ENCODE measurements at places on chromosomes 4 and X.

GRCh38 chrX:42195506-42195905 is 272.2 kb upstream of the CASK start:
- no peak for DNase-seq

DNA sequence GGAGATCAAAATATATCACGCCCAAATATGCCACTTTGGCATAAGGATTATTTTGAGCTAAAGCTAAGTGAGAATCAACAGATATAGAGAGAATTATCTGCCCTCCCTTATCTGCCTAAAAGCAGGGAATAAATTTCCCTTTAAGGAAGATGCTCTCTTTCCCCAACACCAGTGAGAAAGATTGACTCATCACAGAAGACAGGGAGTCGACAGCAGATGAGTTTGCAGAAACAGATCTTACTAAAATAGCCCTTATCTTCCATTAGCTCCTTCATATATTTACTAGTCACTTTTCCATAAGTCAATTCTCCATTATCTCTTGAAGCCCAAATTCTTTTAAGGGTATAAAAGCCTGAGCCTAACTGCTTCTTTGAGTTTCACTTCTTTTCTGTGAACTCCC is 156.6 kb downstream of the CAMK2D start:
- DNase-seq = no peak

- DNase-seq = no peak
Observed at GRCh38 chr4:162475246-162475645, 311.4 kb upstream of the FSTL5 start.

DNA sequence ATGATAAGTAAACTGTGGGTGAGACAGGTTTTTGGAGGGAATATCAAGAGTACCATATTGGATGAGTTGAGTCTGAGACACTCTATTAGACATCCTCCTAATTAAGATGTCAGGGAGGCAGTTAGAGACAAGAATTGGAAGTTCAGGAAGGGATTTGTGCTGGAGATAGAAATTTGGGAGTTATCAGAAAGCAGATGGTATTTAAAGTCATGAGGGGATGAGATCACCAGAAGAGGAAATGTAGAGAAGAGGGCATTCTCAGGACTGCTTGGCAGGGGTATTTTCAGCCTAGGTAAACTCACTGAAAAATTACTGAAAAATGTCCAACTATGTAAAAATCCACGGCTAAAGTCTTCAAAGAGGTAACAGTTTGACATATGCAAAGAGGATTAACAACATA is 161.6 kb upstream of the PGRMC2 start:
- DNase-seq = no peak

DNA sequence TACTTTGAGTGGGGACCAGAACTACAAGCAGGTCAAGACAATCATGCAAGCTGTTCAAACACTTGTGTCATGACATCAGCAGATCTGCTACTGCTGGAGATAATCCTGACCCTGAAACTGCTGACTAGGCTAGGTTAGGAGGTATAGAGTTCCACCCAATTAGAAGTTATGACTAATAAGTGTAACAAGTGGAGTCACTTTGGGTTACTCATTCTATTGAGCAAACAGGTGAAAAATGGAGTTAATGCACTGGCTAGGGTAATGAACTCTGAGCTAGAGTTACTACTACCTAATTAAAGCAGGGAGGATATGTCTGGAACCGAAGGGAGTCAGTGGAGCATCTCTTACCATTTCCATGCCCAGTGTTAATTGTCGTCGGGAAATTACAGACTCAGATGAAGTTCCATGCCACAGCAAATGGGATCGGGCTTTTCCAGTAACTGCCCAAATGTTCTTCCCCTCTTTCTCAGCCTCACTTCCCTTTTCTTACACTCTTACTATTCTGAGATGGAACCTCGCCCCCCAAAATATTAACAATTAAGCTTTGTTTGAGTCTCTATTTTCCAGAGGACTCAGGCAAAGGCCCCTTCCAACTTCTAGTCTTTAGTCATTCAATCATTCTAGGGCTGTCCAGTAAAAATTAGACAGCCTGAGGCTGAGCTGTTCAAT is 19.8 kb upstream of the MANBA start:
- DNase-seq = no peak
